NCI-H1436 treated with DMSO at 0.1 percent for 48 hours (cell line): ENCODE measurements at places on chromosomes 4 and X.

GRCh38 chr4:2451036-2451520 lies 17.8 kb upstream of the RNF4 start:
- no peak for DNase-seq

GRCh38 chr4:173318240-173318639 lies 15.9 kb downstream of the HMGB2 start:
- DNase-seq = peak; percentile 79

- DNase-seq = no peak
Measured at GRCh38 chrX:31527455-31528126, 455.8 kb upstream of the FTHL17 start.

DNA sequence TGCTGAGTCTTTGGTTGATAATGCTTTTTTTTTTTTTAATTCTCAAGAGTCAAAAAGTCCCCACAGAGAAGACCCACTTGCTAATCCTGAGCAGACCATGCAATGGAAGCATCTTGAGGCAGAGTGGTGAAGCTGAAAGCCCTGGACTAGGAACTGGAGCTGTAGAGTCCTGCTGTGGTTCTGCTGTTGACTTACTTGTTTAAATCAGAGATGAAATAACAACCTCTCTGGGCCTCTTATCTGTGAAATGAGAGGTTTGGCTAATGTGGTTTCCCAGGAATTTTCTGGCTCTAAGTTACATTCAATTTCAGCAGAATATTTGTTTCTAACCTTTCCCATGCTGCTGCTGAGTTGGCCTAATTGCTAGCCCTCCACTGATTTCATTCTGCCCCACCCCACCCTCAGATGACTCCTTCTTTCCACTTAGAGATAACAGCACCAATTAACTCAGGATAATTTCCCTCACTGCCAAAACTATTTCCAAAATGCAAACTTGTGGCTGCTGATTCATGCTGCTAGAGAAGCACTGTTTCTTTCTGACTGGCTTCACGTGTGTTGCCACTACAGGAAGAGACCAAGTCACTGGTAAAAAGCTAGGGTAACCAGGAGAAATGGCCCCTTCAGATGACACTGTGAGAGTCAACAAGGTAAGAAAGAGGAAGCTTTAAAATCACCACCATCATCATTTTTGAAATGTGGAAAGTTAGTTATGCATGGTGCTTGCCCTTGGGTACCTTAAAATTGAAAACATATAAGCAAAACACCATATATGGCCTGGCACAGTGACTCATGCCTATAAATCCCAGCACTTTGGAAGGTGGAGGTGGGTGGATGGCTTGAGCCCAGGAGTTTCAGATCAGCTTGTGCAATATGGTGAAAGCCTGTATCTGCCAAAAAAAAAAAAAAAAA lies 326.4 kb downstream of the DCHS2 start:
- no peak for DNase-seq

GRCh38 chr4:57037982-57038604 lies 59.4 kb downstream of the POLR2B start:
- DNase-seq = no peak

GRCh38 chr4:53705151-53705764 lies 114.0 kb upstream of the LNX1 start:
- no peak for DNase-seq

DNA sequence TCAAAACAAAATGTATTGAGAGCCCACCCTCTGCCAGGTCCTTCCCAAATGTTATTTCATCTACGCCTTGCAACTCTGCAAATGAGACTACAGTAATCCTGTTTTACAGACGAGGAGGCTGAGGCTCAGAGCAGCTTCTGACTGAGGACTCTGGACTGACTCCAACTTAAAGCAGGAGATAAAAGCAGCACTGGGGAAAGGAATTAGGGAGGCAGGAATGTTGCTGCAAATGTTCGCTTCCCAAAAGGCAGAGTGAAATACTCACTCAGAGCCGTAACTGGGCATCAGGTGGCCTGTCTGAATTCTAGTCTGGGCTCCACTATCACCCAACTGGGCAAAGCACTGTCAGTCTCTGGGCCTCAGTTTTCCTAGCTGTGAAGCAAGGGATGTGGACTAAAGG lies 94.7 kb upstream of the SRD5A3 start:
- no peak for DNase-seq
